ENCODE measurements at places on chromosomes 6 and 20.

DNA sequence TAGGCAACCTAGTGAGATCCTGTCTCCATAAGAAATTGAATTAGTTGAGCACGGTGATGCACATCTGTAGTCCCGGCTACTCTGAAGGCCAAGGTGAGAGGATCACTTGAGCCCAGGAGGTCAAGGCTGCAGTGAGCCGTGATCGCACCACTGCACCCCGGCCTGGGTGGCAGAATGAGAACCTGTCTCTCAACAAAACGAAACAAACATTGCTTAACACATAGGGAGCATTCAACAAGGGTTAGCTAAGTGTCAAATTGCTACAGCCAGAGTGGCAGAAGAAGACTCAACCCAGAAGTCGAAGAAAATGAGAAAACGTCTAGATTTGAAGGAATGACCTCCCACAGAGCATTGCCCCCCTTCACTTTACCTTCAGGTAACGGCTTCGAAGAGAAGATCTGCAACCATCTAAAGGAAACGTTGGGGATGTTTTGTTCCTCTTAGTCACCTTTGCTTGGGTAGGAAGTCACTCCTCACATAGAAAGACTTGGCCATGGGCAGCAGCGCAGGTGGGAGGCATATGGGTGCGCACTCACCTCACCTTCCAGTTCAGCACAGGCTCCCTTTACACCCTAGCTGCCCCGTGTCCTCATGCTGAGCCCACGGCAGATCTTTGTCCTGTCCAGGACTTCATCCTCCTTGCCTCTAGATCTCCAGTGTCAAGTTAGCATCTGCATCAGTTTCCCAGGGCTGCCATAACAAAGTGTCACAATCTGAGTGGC is 63.7 kb upstream of the SHLD1 start:
- no peak for DNase-seq

DNA sequence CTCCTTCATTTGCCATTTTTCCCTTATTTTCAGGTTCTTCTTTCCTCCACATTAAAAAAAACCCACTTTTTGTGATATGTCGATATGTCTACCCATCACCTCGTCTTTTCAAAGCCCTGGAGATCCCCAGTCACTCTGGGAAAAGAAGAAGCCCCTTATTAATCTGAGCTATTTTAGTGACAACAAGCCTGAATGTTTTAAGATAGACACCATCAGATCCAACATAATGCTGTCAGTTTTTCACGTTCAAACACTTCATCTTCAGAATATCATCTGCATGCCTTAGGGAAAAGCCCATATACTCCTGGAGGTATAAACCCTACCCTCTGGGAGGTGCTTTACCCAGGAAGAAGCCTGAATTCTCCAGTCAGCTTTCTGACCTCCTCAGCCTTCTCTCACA is 464.0 kb upstream of the CDH4 start:
- no peak for DNase-seq

DNA sequence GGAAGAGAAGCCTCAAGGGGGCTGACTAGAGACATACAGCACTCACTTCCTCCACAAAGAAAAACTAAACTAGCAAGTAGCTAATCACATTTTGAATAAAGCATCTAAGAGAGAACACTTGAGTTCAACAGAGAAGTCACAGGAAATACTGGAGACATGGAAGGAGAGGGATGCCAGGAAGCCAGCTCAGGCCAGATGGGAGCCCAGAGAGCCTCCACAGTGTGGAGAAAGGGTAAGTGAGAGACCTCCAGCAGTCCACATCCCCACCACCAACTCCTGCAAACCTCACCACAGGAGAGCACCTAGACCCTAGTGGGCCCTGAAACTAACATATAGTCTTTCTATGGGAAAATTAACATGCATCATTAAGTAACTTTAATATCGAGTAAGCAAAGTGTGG is 79.2 kb downstream of the EPM2A start:
- no peak for DNase-seq

DNA sequence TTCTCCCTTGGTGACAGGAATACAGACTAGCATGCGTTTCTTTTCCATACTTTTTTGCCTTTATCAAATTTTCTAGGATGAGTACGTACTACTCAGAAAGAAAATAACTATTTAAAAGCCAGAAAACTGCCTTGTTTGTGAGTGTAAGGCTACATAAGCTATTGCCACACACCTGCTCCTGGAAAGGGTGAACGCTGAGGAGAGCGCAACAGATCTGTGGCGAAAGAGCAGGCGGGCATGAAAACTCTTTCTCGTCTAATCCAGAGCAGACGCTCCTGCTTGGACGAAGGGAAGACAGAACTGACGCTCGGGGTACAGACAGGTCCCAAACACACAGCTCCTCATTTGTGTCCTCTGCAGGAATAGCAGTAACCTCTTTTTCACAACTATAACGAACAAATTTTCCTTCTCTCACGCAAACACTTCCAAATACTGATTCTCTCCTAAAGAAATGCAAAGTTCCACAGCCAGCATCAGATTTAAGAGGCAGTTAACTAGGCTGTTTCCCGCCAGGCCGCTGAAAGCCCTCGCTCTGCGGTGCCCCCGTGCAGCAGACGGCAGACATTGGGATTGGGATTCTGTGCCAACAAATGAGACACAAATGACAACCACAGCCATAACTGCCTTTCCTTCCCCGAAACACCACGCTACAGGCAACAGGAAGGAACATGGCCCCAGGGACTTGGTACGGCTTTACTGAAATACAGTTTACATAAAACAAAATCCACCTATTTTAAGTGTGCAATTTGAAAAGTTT is 20.0 kb downstream of the TAF4 start:
- DNase-seq, result no peak

DNA sequence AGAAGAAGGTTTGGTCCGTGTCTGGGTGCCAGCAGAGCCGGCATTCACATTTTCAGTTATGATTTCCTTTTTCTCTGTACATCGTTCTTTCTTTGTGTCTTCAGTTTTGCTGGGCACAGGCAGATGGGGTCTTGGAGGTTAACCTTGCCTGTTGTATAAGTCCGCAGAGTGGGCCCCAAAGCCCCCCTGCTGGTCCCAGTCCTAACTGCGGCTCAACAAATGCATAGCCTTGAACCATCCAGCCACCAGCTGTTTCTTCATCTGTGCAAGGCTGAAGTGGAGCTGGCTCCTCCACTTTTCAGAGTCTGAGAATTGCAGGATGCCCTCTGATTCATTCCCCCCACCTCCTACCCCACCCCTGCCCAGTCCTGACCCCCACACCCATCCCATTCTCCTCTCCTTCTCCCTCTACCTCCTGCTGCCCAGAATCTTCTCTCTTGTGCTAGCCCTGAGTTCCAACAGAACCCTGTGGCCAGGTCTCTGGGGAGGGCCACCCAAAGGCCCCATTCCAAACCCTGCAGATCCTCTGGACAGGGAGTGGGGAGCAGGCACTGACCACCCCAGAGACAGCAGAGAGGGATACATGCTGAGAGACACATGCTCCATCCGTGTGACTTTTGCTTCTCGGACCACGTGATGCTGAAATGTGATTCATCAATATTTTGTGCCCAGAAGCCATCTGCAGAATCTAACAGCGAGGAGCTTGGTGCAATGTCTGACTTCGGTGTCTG is 386.5 kb upstream of the SULF2 start:
- DNase-seq, result no peak

DNA sequence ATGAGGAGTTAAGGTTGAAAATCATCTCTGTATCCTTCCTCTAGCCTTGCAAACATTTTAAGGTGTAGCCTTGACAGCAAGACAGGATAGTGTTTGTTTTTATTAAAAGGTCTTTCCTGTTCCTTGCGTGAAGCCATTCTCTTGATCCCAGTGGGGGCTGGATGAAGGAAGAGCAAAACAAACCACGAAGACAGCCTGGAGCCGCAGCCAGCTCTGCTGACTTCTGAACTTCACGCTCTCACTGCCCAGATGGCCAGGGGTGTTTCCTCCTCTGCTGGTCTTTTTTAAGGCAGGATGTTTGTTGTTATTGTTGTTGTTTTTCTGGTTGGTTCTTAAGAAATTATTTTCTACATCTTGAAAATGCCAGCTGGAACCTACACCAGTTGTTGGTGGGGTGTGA is 156.4 kb downstream of the MTHFD1L start:
- DNase-seq, result no peak

DNA sequence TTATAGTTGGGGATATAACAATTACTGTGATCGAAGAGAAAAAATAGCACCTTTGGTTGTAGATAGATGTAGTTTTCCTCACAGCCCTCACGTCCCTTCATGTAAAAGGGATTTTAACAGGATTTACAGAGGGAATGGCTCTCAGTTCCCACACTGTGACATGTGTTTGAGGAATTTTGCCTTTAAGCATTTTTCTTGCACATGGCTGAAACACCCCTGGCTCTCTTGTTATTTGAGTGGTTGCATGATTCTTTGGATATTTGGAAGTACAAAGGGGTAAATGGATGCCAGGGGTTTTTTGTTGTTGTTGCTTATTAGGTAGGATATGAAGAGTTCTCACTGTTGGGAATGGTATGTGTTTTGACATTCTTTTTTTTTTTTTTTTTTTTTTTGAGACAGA is 48.2 kb downstream of the JAG1 start:
- DNase-seq, result no peak

- DNase-seq, result no peak
These were observed 977.5 kb downstream of the EYS start for GRCh38 chr6:64729522-64729921.

DNA sequence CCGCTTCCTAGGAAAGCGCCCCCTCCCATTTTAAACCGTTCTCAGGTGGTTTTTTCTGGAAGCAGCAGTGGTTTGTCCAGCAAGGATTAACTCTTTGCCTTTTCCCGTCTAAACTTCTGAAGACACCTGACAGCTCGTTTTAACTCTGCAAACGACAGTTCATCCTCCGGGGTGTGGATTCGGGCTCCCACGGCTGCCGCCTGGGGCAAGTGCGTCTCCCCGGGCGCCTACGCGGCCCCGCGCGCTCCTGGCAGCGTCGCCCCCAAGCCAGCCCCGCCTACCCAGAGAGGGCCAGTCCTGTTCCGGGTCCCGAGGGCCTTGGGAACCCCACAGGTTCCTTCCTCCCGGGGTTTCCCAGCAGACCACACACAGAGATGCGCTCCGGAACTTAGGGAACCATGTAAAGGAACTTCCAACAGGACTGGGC is 54.4 kb downstream of the PRR18 start:
- peak; percentile 51 for DNase-seq

GRCh38 chr6:95240514-95240913 is 336.8 kb upstream of the MANEA start:
- no peak for DNase-seq

- DNase-seq, result no peak
These were observed 257.7 kb upstream of the GJE1 start for GRCh38 chr6:141874930-141875602.

GRCh38 chr6:53431704-53432103 is 83.0 kb upstream of the ELOVL5 start:
- DNase-seq, result peak; percentile 7

DNA sequence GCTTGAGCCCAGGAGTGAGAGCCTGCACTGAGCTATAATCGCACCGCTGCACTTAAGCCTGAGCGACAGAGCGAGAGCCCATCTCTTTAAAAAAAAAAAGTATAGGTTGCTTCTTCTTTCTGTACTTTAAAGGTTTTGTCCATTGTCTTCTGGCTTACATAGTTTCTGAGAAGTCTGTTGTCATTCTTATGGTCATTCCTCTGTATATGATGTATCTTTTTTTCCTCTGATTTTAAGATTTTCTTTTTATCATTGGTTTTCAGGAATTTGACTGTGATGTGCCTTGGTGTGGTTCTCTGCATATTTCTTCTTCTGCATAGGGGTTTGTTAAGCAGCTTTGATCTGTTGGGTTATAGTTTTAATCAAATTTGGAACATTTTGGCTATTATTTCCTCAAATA is 29.1 kb downstream of the QRSL1 start:
- DNase-seq, result no peak

DNA sequence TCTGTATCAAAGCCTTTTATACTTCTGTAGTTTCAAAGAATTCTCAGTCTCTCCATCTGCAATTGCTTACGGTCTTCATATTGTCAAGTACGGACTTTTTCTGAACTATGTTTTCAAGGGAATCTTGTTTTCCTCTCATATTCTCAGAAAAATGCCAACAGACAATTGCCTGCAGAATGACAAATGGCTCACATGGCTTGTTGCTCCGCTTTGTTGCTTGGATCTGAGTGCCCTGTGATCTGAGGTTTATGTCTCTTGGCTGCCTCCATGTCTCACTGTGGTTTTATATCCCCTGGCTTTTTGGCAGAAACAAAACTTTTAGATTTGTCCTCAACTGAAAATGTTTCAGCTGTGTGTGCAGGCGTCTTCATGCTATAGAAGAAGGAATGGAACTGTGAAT is 285.4 kb upstream of the CHD6 start:
- no peak for DNase-seq

- DNase-seq, result no peak
These were observed 198.7 kb downstream of the TFAP2C start for GRCh38 chr20:56827763-56828162.
